SK-N-SH (cell line): ENCODE measurements at places on chromosomes 3 and 15. TPM values are rescaled to one million over a fixed set of nuclear protein-coding genes. Genes with fewer than 3 reads are reported as not detected.

The LRTM1 gene
- polyA plus RNA-seq, result 0.03 TPM in 1 of 2 replicates, not detected in the other

The RLBP1 gene
- not detected in 2 replicates for polyA plus RNA-seq

- no peak for DNase-seq
Observed at GRCh38 chr3:58524326-58524888, 12.6 kb downstream of the ACOX2 start.

DNA sequence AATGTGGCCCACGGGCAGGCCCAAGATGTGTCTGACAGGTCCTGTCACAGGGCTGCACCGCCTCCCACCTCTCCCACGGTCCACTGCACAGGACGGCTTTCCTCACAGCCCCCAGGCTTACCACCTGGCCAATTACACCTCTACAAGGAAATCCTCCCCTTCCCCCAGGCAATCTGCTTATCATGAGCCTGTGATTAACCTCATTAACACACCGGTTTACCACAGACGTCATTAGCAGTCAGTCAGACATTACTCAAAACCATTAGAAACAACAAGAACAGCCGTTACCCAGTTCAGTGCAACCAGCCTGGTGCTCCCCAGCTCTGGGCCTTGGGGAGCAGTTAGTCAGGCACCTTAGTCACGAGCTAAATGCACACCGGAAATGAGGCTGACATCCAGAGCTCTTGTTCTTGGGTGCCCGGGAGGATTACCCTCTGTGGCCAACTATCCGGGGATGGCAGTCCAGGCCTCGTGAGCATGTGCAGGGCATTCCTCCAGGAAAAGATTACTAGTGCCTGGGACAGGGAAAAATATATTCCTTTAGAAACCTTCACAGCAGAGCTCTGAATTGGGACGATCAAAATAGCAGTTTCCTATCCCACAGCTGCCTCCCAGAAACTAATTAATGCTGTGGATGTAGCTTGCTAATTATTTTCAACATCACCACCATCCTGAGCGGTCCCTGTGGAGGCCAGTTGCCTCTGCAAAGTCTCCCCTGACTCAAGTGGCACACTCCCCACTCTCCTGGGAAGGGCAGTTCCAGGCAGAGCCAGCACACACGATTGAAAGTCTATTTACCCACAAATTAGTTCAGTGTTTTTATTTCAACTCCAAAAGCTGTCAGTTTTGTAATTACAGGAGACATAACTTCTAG is 117.4 kb upstream of the ZBED2 start:
- peak; percentile 11 for DNase-seq

DNA sequence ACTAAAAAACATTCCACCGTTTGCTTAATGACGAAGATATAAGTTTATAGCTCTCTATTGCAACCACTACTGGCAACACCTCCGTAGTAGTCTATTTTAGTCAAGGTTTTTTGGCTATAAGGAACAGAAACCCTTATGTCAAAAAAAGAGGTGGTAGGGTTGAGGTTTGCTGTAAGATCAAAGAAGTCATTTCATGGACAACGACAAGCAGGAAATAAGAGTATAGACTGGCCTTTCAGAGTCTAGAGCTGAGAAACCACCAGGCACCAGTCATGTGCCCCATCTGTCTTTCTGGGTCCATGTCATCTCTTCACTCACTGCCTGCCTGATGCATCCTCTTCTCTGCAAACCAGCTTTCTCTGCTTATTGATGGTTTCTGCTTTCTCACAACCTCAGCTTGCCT is 42.7 kb downstream of the THBS1 start:
- DNase-seq, result no peak

GRCh38 chr3:9806688-9807589 is 3.1 kb upstream of the TTLL3 start:
- DNase-seq, result no peak

- no peak for DNase-seq
Observed at GRCh38 chr3:16936233-16936632, 51.5 kb downstream of the PLCL2 start.

GRCh38 chr3:111412656-111413055 is 129.3 kb upstream of the CD96 start:
- DNase-seq, result no peak

DNA sequence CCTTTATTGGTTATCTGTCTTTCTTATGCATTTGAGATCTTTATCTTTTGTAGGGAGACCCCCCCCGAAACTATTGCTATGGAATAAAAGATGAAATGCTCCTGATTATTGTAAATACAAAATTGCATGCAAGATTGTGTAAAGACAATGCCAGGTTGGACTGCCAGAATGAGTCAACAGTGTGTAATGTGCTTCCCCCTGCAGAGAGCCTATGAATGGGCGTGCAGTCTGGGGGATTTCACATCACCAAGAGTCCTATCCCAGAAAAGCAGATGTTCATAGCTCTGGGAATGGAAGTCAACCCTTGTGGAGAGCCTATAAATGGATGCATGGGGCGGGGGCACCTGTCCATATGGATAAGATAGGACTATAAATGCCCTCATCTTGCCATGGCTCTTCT is 584.3 kb downstream of the NSUN3 start:
- DNase-seq, result no peak

The ACTRT3 gene
- polyA plus RNA-seq, result 1.2 and 1.6 TPM in 2 replicates

The ACKR4 gene
- 0.10 and 0.37 TPM in 2 replicates for polyA plus RNA-seq

- DNase-seq, result no peak
Observed at GRCh38 chr15:66940368-66940767, 125.0 kb upstream of the SMAD3 start.

DNA sequence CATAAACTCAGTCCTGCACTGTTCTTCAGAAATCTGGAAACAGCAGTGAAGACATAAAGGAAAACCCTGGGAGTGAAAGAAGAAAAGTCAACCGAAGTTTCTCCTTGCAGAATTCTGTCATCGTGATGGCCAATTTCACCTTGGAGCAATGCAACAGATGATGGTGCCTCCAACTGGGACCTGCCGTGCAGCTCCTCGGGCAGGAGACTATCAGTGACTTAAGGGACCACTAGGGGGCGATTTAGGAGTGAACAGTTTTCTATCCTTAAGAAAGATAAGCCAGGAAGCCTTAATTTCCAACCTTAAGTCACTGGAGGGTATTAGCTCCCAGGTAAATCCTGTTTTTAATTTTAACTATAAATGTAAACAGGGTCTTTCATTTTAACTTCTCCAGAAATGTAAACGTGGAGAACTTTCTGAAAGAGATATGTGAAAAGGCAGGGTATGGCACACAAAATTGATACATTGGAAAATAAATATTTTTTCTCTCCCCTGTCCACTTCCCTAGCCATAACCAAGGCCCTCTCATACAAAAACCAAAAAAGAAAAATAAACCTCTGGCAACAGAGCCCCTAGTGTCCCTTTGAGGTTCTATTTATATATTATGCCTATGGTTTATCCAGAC is 116.3 kb downstream of the PDZRN3 start:
- peak; percentile 51 for DNase-seq

DNA sequence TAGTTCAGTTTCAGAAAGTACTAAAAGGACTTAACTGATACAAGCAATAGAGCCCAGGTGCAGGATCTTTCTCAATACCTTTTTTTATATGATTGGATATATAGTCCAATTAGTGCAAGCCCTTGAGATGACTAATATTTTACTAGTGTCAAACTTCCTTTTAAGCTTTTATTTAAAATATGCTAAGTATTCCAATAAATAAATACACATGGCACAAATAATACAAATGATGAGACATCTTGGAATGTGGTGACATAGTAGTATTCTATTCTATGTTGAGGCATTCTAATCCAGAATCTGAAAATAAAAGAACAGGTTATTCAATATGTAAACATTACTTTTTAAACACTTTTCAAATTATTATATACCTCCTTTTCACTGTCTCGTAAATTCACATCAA is 670.0 kb downstream of the SI start:
- DNase-seq, result no peak

The MOBP gene
- polyA plus RNA-seq, result not detected in 2 replicates

DNA sequence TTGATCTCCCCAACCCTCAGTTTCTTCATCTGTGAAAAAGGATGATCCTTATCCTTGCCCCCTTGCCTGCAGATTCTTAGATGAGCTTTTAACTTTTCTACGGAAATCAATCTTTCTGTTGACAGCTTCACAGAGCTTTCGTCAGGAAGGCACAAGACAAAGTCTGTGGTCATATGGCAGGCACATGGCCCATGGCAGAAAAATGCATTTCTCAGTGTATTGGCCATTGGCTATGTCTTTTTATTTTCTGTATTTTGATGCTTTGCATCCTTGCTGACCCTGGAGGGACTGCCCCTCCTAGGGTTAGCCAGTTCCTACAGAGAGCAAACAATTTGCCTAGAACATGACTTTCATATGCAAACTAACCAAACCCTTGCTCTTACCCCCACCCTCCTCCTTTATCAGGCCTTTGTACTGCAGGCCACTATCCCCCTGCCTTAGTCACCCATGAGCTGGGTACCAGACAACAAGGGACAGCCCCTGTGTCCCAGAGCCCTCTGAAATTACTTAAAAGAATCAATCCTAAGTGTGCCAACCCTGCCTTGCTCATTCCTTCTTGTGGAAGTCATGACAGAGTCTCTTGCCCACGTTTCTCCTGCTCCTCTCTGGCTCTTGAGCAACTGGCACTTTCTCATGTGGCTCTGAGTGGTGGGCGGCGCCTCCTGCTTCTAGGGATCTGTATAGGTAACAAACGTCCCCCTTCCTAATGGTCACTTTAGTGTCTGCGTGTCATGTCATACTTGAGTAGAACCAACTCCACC is 24.1 kb upstream of the NOX5 start:
- no peak for DNase-seq

DNA sequence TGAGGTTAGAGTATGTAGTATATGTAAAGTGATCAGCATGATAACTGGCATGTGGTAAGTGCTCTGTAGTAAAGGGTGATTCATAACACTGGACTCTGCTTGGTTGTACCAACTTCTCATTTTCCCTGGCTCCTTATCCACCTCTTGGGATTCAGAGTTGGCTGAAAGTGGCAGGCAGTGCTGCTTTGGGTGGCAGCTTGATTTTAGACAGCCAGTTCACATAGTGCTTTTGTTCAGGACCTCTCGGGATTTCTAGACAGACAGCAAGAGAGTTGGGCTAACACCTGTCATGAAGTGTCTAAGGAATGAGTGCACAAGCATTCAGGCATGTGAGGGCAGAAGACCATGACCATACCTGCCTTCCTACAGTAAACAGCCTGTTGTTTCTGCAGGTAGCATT is 69.0 kb downstream of the RBM6 start:
- no peak for DNase-seq

GRCh38 chr3:71542521-71543370 is 40.8 kb downstream of the FOXP1 start:
- peak; percentile 63 for DNase-seq

DNA sequence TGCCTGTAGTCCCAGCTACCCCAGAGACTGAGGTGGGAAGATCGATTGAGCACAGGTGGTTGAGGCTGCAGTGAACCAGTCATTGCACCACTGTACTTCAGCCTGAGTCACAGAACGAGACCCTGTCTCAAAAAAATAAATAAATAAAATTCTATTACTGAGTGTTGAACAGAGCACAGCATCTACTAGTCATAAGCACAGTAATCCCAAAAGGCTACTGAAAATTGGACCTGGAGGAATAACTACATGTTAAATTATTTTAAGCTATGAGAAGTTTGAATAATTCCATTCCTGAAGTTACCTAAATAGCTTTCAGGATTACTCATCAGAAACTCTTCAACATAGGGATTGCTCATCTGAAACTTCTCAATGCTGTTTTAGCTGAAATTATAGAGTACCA is 43.4 kb downstream of the ARMC8 start:
- DNase-seq, result no peak

The IL16 gene
- 0.10 TPM in 1 of 2 replicates, not detected in the other for polyA plus RNA-seq
